ENCODE measurements at places on chromosomes 11 and 22. TPM values are rescaled to one million over a fixed set of nuclear protein-coding genes. Genes with fewer than 3 reads are reported as not detected.

DNA sequence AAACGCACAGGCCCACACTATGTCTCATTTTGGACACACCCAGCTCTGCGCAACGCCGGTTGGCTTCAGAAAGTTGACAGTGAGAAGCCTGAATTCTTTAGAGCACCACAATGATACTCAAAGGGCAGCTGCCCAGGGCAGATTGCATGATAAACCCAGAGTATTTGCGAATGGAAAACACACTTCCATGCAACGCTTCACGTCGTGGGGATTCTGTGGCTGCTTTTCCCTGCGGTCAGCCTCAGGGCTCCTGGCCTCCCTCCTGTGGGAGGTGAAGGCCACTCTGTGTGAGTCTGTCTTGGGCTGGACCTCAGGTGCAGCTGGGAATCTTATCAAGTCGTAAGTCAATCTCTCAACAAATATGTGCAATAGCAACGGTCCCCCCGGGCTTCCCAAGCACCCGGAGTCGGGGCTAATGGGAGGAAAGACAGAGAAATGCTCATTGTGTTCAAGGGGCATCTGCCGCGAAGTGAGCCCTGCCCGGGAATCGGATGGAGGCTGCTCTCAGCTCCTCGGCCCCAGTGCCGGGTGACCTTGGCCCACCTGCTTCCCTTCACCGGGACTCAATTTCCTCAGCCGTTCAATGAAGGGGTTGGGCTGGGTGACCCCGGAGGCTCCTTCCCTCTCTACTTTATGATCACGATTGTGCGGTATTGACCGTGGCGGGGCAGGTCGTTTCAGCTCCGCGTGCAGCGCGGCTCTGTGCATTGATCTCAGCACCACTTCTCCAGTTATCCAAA is 623.6 kb downstream of the BRD1 start:
- DNase-seq = no peak
- no peaks in the 10 kb centered on the region for H3K36me3 ChIP-seq
- H3K4me3 ChIP-seq = no peak overlapping the region
- no peaks in the 10 kb centered on the region for H3K4me1 ChIP-seq
- no peaks in the 10 kb centered on the region for H3K27me3 ChIP-seq

DNA sequence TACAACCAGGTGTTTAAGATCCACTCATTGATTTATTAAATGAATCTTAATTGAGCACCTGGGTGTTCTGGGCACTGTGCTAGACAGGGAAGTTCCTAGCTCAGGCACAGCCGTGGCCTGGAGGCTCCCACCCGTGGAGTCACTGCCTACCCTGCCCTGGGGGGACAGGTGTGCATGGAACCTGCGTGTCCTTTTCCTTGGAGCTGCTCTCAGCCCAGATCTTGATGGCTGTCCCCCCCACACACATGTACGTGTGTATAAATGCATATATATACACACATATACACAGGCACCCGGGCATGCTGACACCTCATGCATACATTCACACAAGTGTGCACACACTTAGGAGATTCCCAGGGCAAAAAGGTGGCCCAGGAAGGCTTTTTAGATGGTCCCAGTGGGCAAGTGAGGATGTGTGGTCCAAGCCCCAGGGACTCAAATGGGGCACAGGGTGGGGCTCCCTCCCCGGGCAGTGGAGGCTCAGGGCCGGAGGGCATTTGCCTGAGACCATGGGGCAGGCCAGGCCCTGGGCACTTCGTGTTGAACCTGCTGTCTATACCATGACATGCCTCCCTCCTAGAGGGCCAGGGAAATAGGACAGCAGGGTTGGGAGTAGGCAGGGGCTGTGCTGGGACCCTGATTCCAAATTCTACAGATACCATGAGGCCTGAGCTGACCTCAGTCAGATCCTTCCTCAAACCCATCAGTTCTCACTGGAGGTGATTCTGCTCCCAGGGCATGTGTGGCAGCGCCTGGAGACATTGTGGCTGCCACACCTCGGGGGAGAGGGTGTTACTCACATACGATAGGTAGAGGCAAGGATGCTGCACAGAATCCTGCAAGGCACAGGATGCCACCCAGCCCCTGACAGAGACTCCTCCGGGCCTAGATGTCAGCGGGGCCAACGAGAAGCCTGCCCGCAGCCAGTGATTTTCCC is 77.8 kb downstream of the BCR start:
- H3K27me3 ChIP-seq = no peaks in the 10 kb centered on the region
- H3K4me3 ChIP-seq = no peak overlapping the region
- no peak for DNase-seq
- H3K4me1 ChIP-seq = peaks cover 5% of the 10 kb centered on the region

DNA sequence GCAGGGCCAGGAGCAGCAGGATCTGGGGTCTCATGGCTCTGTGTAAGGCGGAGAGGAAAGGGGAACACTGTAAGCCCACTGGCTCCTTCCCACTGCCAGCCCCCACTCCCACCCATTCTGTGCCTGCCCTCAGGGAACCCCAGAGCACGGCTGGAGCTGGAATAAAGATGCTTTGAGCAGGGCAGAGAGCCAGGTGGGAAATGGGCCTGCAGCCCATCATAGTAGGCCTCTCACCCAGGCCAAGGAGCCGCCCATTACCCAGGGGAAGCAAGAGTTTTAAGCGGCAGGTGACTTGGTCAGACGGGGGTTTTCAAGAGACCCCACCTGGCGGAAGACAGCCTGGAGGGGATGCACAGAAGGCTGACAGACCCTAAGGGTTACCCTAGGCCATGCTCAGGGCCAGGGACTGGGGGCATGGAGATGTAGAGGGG is 4.6 kb downstream of the LRRC32 start:
- no peak for DNase-seq
- no peak overlapping the region for H3K27ac ChIP-seq
- no peaks in the 10 kb centered on the region for H3K36me3 ChIP-seq
- no peak overlapping the region for H3K4me3 ChIP-seq

GRCh38 chr11:75263944-75264349 is 23.4 kb downstream of the TPBGL start:
- H3K27ac ChIP-seq = peak overlapping the region; percentile 43
- no peaks in the 10 kb centered on the region for H3K27me3 ChIP-seq
- peaks cover 36% of the 10 kb centered on the region for H3K4me1 ChIP-seq
- H3K4me3 ChIP-seq = no peak overlapping the region
- H3K36me3 ChIP-seq = no peaks in the 10 kb centered on the region

DRD4 gene
- 0.21 TPM for total RNA-seq

FTH1 gene
- 840 TPM for total RNA-seq

SRRD gene
- 19.1 TPM for total RNA-seq

CCDC188 gene
- total RNA-seq = 0.23 TPM
